ENCODE measurements at places on chromosomes 11 and 22. TPM values are rescaled to one million over a fixed set of nuclear protein-coding genes. Genes with fewer than 3 reads are reported as not detected.

TMPRSS6 gene
- not detected for total RNA-seq

RCOR2 gene
- 30.6 TPM for total RNA-seq

ANO5 gene
- total RNA-seq: 3.9 TPM

GDPD4 gene
- not detected for total RNA-seq

ZBTB16 gene
- not detected for total RNA-seq

MRGPRF gene
- total RNA-seq: 4.0 TPM

P2RY2 gene
- 4.5 TPM for total RNA-seq

SHANK3 gene
- 14.3 TPM for total RNA-seq

SMIM35 gene
- not detected for total RNA-seq

CHST1 gene
- 1.0 TPM for total RNA-seq

RAB3IL1 gene
- total RNA-seq: 11.9 TPM

PNPLA3 gene
- total RNA-seq: 6.1 TPM

MN1 gene
- 49.6 TPM for total RNA-seq

PEX26 gene
- 38.0 TPM for total RNA-seq

MFRP gene
- total RNA-seq: not detected

FOLH1 gene
- total RNA-seq: not detected

ZNRF3 gene
- total RNA-seq: 35.9 TPM

MPZL3 gene
- 5.0 TPM for total RNA-seq

ELF5 gene
- total RNA-seq: 2.1 TPM

LPXN gene
- 5.8 TPM for total RNA-seq

GAB2 gene
- 38.9 TPM for total RNA-seq

MMP11 gene
- total RNA-seq: 528 TPM

TNKS1BP1 gene
- 216 TPM for total RNA-seq

ZDHHC24 gene
- total RNA-seq: 13.7 TPM

AP2A2 gene
- 89.1 TPM for total RNA-seq

SPON1 gene
- total RNA-seq: 30.9 TPM

AQP11 gene
- total RNA-seq: 1.9 TPM

MYBPC3 gene
- total RNA-seq: not detected

FGF3 gene
- not detected for total RNA-seq

PATE2 gene
- not detected for total RNA-seq

KLHDC7B gene
- total RNA-seq: 0.11 TPM

MS4A1 gene
- total RNA-seq: not detected

SCN3B gene
- 0.22 TPM for total RNA-seq

TP53AIP1 gene
- 0.47 TPM for total RNA-seq

C11orf87 gene
- 0.88 TPM for total RNA-seq

OR8A1 gene
- not detected for total RNA-seq

DDI1 gene
- not detected for total RNA-seq

C22orf15 gene
- total RNA-seq: 0.52 TPM

OR52W1 gene
- not detected for total RNA-seq

ARHGAP42 gene
- total RNA-seq: 19.4 TPM

SLC17A6 gene
- total RNA-seq: not detected

VWCE gene
- total RNA-seq: 8.2 TPM

UBASH3B gene
- total RNA-seq: 6.8 TPM

HTR3B gene
- not detected for total RNA-seq

TCF20 gene
- total RNA-seq: 80.7 TPM
